ENCODE measurements at places on chromosomes 1 and 21. TPM values are rescaled to one million over a fixed set of nuclear protein-coding genes. Genes with fewer than 3 reads are reported as not detected.

CNKSR1 gene
- total RNA-seq = not detected

FCAMR gene
- total RNA-seq = not detected

LHX8 gene
- not detected for total RNA-seq

EDARADD gene
- not detected for total RNA-seq

PGLYRP3 gene
- total RNA-seq = not detected

Measured in mammary microvascular endothelial cell (primary cell).